ENCODE measurements at places on chromosomes 2 and 18.

DNA sequence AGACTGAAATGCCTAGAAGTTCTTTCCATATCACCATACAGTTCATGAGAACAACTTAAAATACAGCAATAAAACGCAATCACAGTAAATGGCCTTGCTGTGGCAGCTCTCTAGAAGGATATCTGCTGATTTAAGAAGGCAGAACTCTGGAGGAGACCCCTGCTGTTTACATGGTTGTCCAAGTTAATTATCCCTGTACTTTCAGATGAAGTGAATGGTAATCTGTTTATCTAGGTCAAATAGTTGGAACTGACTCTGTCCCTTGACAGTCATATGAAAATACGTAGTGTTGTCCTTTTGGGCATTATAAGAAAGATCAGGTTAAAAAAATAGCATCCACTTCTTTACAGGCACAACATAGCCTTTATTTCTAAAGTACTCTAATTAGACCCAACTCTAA lies 115.6 kb downstream of the COLEC12 start:
- no peak for DNase-seq

DNA sequence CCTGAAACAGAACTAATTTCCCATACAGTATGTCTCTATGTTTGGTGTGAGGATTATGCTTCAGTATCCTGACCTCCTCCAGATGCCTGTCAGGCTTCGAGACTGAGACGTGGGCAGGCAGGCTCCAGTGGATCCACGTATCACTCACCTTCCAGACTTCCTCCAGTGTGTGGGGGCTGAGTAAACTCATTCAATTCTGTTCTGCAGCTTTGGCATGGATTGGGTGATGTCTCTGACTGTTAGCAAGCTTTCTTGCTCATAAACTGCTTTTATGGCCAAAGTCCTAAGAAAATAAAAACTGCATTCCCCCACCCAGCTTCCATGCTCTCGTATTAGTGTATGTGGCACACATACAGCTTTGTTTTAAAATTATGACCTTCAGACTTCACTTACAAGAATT lies 53.6 kb downstream of the CCDC93 start:
- DNase-seq, result peak; percentile 77

- no peak for DNase-seq
Measured at GRCh38 chr2:222241128-222241870, 57.5 kb downstream of the PAX3 start.

- DNase-seq, result peak; percentile 13
Measured at GRCh38 chr2:224412141-224413015, 10.5 kb upstream of the FAM124B start.

GRCh38 chr2:172091000-172091641 lies 5.8 kb downstream of the DLX1 start:
- DNase-seq, result no peak

GRCh38 chr18:46293742-46294181 lies 189.6 kb downstream of the HAUS1 start:
- peak; percentile 26 for DNase-seq

- DNase-seq, result no peak
Measured at GRCh38 chr2:162768656-162769055, 69.9 kb downstream of the KCNH7 start.

- no peak for DNase-seq
Measured at GRCh38 chr2:41896186-41896846, 151.5 kb upstream of the PKDCC start.

DNA sequence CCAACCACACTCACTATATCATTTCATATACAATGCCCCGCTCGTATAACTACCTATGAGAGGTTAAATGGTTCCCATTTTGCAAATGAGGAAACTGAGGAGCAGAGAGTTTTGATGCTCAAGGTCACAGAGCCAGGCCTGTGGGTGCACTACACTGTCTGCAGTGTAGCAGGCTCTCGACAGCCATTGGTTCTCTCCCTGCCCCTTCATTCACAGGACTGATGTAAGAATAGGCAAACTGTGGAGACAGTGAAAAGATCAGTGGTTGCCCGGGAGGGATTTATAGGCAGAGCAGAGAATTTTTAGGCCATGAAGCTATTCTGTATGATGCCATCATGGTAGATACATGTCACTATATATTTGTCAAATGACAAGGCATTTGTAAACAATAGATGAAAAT lies 39.0 kb upstream of the LBH start:
- no peak for DNase-seq

GRCh38 chr2:230924470-230925341 lies at the start of gene GPR55:
GPR55 (minus strand) TSS chr2:230925242; CDS start chr2:230910962, 14,280 bp downstream.
- DNase-seq, result no peak

- DNase-seq, result peak; percentile 46
Measured at GRCh38 chr18:70491734-70492348, 203.0 kb downstream of the SOCS6 start.

GRCh38 chr2:133953524-133953923 lies 300.3 kb upstream of the MGAT5 start:
- DNase-seq, result no peak

DNA sequence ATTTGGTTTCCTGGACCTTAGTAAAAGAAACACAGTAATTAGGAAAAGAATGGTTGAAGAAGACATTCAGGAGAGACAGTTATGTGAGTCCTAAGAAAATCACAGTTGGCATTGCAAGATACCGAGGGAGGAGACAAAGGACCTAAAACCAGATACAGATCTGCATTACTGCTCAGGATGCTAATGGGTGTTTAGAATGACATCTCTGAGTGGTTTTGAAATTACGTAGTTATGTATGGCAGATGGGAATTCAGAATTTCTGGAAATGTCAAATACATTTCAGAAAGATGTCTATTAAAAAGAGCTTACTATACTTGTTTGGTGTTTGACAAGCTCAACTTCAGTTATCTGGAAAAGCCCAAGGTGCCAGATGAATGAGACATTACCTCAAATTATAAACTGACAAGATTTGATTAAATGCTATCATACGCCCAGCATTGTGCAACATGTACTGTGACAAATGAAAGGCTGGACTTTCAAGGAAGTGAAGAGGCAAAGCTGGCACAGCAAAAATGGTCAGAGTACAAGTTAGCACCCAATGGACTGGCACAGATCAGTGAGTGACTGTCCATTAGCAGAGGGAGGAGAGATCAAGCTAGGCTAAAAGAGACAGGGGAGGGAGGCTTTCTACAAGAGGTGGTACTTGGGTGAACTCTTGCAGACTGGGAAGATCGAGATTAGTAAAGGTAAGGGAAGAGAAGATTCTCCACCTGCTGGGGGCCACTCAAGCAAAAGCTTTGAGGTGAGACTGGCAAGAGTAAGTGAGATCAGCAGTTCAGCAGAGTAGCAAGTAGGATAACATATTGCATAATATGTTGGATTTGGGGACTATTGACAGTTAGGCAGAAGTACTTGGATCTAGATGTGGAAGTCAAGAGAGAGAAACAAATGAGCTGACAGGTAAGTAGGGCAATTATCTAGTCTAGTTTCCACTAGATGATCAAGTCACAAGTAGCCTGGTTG lies 168.9 kb downstream of the CYRIA start:
- no peak for DNase-seq

GRCh38 chr2:75012080-75012479 lies 53.6 kb downstream of the POLE4 start:
- no peak for DNase-seq

DNA sequence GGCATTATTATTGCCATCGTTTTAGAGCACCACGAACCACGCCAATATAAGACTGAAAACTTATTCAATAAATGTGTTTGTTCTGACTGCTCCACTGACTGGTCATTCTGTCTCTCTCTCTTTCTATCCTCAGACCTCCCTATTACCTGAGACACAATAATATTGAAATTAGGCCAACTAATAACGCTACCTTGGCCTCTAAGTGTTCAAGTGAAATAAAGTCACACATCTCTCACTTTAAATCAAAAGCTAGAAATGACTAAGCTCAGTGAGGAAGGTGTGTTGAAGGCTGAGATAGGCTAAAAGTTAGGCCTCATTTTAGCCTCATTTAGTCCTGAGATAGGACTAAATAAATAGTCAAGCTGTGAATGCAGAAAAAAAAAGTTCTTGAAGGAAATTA lies 38.8 kb downstream of the G6PC2 start:
- DNase-seq, result no peak

DNA sequence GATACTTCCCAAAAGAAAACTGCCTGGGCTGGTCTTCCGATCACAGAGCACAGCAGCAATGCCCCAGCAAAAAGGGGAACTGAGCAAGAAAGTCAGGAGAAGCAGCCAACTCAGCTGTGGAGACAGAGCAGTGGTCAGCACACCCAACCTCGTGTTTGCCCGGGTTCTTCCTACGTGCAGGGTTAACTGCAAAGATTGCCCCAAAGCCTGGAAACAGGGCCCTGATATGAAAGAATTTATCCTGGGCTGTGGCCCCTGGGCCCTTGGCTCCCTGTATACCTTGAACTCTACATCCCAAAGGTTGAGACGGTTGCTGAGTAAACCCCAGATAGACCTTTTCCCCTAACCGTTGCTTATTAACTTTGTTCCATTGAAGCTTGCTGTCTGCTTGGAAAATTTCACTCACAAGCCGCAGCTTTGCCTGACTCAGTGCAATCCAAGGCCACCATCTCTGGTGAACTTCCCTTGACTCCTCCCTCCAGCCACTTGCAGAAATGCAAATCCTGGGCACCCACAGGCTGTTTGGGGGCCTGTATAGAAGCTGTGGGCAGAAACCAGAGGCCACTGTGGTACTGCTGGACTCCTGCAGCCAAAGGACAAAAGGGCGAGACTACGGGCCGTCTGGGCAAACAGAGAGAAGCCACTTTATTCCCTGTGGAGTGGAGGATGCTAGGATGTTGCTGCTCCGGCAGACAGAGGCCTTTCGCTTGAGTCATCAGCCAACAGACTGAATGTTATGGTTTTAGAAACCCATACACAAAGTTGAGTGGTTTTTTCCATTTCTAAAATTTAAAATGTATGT lies 18.2 kb downstream of the NRP2 start:
- peak; percentile 68 for DNase-seq

DNA sequence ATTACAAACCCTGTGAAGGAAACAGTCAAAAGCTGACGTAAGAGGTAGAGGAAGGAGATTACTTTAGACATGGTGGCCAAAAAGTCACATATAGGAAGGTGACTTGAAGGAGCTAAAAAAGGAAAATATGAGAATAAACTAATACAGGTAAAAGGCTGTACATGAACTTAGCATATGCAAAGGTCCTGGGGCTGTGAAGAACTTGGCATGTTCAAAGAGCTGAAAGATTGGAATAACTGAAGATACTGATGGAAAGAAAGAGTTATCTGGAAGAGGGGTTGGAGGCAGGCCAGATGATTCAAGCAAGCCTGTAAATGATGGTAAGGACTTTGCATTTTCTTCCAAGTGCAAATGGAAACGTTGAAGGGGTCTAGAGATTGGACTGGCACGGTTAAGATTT lies 13.2 kb downstream of the IL36A start:
- no peak for DNase-seq

GRCh38 chr2:133557614-133558013 lies 10.6 kb downstream of the NCKAP5 start:
- DNase-seq, result no peak

GRCh38 chr2:164934401-164935117 lies 20.8 kb downstream of the SLC38A11 start:
- no peak for DNase-seq

DNA sequence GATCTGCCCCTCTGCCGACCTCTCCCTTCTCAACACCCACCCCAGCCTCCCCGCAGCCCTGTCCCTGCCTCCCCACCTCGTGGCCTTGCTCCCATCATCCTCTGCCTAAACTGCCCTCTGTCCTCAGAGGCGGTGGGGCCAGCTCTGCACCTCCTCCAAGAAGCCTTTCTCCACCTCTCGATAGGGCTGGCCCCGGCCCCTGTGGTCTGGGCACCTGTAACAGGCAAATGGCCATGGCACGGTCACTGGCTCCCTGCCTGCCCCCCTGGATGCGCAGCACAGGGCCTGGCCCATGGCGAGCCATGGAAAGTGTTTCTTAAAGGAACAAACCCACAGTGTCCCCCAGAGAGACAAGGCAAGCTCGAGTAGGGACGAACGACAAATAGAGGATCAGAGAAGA lies 42.0 kb downstream of the MYO7B start:
- DNase-seq, result no peak

- no peak for DNase-seq
Measured at GRCh38 chr2:99067871-99068625, 73.5 kb upstream of the C2orf15 start.

GRCh38 chr2:10905006-10905861 lies 6.5 kb upstream of the KCNF1 start:
- no peak for DNase-seq

DNA sequence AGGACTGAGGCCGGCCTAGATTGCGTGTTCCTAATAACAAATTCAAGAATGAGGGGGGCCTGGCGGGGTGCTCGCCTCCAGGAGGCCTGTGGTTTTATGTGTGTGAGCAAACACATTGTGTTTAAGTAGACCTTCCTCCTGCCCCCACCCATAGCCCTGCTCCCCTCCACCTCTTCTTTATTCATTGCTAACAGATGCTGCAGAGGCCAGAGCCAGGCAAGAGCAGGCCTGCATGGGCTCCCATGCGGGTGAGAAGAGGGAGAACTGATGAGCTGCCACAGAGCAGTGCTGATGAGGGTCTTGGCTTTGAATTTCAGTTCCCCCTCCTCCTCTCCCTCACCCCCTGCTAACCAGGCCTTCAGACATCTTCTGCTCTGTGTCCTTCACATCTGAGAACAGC lies 154.6 kb downstream of the OSR1 start:
- DNase-seq, result no peak

DNA sequence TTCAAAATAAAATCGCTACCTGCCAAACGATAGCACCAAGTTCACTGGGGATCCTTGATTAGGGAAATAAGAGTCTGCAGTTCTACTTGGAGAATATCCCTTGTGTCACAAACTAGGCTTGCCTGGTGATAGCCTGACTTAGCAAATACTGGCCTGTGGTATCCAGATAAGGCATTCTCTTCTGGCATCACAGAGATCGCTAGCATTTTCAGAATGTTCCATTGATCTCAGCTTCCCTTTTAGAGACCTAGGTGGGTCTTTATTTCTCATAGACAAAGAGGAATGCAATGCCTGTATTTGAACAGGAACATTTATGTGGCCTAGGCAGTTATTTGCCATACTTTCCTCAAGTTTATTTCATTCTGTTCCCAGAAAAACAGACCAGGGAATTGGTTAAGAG lies 349.1 kb downstream of the STK39 start:
- no peak for DNase-seq

DNA sequence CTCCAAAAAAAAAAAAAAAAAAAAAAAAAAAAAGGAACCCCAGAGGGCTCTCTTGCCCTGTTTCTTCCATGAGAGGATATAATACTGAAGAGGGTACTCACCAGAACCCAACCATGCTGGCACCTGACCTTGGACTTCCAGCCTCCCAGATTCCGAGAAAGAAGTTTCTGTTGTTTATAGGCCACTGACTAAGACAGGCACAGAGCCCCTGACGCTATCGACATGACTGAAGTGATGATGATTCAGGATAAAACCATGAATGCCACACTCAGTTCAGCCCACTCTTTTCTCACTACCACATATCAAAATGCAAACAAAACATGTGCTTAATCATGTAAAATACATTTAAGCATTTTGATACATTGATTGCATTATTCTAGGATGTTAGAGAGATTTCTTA lies 66.1 kb upstream of the CDCA7 start:
- DNase-seq, result peak; percentile 10

All from fibroblast of the aortic adventitia (primary cell).